ENCODE measurements at places on chromosomes 2 and 18.
A peak's percentile ranks its signal among the peaks of the same experiment; 100 is the strongest.

GRCh38 chr18:3848316-3848715 lies 398.3 kb downstream of the TGIF1 start:
- DNase-seq: peak; percentile 52

- no peak for DNase-seq
Observed at GRCh38 chr2:140603416-140603815, 1527.4 kb downstream of the LRP1B start.

GRCh38 chr2:125471963-125472362 lies 1184.0 kb upstream of the GYPC start:
- peak; percentile 88 for DNase-seq

DNA sequence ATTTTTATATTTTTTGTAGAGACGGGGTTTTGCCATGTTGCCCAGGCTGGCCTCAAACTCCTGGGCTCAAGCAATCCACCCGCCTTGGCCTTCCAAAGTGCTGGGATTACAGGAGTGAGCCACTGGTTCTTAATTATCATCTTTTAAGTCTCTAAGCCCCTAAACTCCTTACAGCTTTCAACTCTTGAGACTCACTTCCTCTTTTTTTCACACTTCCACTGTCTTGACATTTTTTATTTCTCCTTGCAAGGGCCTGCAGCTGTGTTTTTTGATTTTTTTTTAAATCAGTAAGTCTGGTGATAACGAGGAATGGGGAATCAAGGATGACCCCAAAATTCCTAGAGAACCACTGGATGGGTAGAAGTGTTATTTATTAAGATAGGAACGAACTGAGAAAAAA lies 8.6 kb upstream of the ABCB11 start:
- DNase-seq: no peak

GRCh38 chr2:3282056-3282998 lies 95.3 kb downstream of the EIPR1 start:
- no peak for DNase-seq

GRCh38 chr2:85830645-85831044 lies 58.1 kb downstream of the ST3GAL5 start:
- DNase-seq: peak; percentile 27

- DNase-seq: no peak
Observed at GRCh38 chr2:215442401-215442787, 6.5 kb upstream of the FN1 start.

- DNase-seq: peak; percentile 97
Observed at GRCh38 chr2:173963817-173964564, 1.2 kb downstream of the SP3 start.

DNA sequence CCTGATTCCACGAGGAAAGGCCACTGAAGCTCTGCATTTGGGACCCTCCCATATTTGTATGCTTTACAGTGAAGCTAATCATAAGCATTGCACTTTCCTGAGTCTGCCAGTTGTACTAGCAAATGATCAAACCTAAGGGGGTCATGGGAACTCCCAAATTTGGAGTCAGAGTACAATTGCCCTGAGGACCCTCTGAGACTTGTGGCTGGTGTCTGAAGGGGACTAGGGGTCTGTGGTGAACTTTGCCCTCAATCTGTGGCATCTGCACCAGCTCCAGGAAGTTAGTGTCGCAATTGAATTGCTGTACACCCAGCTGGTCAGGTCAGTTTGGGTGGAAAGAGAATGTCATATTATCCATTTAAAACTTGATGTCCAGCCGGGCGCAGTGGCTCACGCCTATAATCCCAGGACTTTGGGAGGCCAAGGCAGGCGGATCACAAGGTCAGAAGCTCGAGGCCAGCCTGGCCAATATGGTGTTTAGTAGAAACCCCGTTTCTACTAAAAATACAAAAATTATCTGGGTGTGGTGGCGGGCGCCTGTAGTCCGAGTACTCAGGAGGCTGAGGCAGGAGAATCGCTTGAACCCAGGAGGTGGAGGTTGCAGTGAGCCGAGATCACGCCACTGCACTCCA lies 18.1 kb downstream of the SOWAHC start:
- no peak for DNase-seq

DNA sequence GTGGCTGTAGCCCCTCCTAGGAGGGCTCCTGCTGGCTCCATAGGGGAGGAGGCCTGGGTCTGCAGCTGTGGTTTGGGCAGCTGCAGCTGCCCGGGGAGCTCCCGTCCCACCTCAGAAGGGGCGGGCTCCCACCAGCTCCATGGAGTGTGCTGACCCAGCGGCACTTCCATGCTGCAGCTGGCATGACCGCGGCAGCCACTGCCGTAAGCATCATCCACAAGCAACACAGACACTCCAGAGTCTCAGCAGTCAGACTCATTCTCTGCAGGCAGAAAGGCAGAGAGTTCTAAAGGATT lies 660.1 kb upstream of the RAB6C start:
- peak; percentile 52 for DNase-seq

DNA sequence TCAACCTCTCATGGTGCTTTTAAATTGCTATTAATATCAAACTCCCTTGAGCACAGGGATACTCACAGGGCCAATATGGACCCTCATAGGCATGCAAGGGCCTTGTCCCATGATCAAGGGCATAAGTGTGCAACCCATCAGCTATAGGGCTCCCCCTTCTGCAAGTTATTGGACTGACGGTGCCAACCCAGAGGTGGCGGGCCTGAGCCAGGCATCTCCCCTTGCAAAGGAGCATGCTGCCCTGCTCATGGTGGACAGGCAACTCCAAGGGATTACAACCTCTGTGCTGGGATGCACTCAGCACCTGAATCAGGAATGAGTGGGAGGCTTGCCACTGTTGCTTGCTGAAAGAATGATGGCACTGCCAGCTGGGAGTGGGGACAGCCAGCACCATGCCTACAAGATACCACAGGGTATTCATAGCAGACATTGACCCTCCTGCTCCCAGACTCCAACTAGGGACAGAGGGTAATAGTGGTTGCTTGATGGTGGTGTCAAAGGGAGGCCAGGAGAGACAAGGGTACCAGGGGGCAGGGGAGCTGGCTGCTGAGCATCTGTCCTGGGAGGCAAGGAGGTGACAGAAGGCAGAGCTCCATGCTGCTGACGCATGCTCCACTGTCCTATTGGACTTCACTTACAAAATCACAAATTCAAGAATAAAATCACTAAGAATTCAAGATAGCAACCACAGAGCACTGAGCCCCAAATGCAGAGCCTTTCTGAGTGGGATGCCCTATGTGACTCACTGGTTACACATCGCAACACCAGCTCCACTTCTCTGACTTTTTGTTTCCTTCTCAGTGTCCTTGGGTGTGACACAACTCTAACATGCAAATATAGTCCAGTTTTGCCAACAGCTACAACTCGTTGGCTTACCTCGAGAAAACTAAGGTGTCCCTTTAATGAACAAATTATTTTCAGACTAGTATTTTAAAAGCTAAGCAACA lies 157.1 kb upstream of the CCDC150 start:
- peak; percentile 20 for DNase-seq
